Fibroblast of pulmonary artery (primary cell): ENCODE measurements at places on chromosomes 7 and 10.

DNA sequence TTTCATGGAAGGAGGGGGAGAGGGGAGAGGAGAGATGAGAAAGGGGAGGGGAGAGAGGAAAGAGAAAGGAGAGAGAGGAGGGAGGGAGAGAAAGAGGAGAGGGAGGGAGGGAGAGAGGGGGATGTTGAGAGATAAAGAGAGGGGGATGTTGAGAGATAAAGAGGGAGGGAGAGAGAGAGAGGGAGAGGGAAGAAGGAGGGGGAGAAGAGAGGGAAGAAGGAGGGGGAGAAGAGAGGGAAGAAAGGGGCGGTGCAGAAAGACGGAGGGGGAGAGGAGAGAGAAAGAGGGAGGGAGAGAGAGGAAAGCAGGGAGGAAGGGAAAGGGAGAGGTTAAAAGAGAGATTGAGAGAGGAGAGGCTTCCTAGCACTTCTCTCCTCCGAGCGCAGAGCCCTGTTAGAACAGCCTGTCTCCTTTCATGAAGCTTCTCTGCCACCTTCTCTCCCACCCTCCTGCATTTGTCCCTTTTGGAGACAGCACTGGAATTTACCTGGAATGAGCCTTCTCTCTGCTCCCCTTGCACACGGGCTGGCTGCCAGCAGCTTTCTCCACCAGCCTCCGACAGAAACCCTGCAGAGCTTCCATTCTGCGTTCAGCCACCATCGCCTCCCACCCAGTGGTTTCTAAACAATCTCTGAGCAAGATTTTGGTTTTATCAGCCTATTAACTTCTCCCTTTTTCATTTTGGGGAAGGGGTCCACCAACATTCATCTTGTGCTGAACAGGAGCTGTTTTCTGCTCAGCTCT, 74.0 kb upstream of the CARD11 start:
- DNase-seq: no peak

GRCh38 chr10:33125522-33126517, 167.8 kb upstream of the ITGB1 start:
- DNase-seq: peak; percentile 53

GRCh38 chr7:152615031-152615741, 60.8 kb downstream of the XRCC2 start:
- DNase-seq: no peak

DNA sequence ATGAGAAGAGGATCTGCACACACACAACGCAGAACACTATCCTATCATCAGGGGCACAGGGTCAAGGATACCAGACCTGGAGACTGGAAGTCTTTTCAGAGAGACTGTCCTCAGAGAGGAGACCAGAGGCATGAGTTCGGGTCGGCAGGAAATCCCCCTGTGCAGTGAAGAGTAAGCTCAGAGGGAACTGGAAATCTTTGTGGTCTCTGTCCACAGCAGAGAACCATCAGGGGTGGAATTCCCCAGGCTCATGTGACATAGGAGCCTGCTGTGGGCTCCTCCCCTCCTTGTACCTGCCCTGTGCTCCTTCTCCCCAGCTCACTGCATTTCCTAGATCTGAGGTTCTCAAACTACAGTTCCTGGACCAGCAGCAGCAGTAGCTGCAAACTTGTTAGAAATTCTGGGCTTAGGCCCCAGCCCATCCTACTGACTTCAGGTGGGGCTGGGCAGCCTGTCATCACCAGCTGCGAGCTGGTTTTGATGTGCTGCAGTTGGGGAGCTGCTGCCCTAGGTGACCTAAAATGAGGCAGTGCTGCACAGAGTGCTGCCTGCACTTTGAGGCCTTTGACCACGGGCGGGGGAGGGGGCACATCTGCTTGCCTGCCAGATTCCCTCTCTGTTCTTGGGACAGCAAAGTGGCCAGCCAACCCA, 2.4 kb downstream of the ZMIZ2 start:
- no peak for DNase-seq

DNA sequence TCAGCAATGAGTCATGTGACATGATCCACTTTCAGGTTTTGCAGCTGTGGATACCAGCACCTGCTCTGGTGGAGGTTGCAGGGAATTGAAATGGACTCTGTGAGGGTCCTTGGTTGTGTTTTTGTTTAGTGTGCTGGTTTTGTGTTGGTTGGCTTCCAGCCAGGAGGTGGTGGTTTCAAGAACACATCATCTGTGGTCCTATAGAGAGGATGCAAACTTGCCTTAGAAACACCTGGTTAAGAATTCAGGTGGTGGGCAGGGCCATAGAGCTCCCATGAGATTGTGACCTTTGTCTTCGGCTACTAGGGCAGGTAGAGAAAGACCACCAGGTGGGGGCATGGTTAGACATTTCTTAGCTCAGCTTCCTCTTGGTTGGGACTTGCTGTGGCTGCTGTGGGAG, 59.2 kb upstream of the CYP2C9 start:
- no peak for DNase-seq

DNA sequence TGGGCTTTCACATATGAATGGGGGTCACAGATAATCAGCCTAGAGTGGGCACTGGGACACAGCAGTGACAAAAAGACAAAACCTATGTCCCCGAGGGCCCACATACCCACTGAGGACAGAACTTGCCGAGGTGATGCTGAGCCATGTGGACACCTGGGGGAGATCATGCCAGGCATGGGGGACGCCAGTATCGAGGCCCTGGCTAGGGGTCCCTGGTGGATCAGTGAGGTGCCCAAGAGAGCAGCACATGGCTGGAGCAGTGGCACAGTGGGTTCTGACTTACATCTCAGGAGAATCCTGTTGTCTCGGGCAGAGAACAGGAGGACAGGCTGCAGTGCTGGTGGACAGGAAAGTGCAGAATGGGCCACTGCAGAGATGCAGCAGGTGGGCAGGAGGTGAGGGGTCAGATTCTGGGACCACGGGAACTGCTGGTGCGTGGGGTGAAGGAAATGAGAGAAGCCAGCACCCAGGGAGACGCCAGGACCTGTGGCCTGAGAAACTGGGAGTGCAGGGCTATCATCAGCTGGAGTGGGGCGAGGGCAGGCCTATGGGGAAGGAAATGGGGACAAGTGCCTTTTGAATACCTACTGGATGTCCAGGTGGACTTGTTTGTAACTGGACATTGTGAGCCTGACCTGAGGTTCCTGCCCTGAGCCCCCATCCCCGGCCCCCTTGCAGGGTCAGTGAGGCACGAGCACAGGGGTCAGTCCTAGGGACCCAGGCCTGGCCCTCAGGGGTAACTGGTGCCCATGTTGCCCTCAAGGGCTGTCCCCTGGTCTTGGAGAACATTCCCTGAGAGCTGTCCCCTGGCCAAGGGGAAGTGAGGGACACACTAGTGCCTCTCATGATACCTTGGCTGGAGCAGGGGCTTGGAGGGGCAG, 91.2 kb upstream of the RET start:
- DNase-seq: no peak

GRCh38 chr10:18400201-18400905, 251.0 kb downstream of the NSUN6 start:
- no peak for DNase-seq

DNA sequence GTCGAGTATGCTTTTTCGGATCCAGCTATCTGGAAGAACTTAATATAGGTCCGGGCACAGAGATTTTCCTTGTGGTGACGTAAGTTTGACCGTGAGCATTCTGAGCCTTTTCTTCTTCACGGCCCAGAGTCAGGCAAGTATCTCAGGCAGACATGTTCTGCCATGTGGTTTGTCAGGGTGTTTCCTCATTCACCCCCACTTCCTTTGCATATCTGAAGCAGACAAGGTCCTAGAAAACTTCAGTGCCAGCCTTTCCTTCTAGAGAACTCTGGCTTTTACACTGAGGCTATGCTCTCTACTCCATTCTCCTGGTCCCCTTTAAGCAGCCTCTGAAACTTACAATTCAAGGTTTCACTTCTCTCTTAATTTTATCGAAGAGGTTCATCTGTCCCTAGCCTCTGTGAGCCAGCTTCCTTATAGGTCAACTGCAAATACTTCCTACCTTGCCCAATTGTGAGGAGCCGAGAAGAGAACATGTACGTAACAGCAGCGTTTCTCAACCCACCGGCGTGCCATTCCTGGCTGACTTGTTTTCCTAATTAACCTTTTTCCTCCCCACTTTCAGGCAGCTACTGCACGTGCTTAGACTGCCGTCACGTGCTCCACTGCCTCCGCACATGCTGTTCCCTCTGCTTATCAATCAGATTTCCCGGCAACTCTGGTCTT, 47.3 kb downstream of the CDCA7L start:
- no peak for DNase-seq

DNA sequence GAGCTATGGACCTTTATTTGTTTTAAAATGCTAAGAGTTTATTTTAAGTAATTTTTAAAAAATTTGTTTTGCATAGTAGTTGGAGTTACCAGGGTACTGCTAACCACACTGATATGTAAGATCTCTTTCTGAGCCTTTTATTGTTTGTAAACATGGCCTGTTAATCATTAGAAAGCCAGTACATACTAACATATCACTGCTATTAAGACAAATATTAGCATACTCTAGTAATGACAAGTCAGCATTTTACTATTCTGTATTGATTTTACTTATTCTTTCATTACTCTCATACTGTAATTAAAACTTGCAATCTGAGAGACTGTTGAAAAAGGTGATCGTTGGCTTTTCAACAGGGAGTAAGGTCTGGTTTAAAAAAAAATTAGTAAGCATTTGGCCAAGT, 66.7 kb downstream of the PTEN start:
- DNase-seq: no peak

DNA sequence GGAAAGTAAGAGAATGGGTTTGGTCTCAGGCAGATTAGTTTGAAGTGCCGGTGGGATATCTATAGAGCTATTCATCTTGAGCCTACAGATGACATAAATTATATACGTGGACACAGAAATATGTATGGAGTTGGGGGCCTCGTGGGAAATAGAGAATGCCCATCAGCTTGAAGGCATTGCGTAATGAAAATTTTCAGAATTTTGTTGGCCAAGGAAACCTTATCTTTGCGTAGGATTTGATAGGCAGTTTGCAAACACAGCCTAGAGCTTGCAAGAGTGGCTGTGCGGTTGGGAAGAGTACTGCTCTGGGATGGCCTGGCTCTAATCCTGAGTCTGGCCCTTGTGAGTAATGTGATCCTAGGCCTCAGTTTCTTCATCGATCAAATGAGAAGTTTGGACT, 32.3 kb downstream of the MCM10 start:
- DNase-seq: peak; percentile 40

GRCh38 chr10:70441161-70441894, at the start of gene NODAL:
Gene NODAL, minus strand, starts transcription at chr10:70441681. Its CDS starts 14 bp downstream, at chr10:70441667.
- no peak for DNase-seq

DNA sequence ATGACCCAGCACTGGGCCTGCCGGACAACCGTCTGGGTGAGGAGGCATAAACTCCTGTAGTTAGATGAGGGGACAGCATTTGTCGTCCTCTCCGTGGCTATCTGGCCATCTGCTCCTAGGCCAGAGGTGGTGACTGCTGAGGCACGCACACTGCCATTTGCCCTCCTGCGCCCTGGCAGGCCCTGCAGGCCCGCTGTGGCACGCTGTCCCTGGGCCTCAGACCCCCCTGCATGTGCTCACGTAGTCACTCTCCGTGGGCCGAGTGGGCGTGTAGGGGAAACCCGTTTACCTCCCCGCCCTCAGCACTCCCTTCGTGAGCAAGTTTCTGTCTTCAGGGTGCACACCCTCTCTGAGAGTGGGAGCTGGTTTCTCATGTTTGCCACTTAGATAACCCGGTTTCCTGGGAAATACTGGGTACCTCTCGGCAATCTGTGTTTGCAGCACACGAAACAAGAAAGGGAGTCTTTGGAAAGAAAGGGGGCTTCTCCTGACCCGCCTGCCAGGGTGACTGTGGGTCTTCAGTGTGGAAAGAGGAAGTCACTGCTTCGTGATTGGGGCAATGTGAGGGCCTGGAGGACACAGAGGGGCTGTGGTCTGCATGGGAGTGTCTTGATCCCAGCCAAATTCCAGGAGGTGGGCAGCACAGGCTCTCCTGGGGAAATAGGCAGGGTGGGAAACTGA, 10.8 kb downstream of the ADAMTS14 start:
- DNase-seq: no peak

DNA sequence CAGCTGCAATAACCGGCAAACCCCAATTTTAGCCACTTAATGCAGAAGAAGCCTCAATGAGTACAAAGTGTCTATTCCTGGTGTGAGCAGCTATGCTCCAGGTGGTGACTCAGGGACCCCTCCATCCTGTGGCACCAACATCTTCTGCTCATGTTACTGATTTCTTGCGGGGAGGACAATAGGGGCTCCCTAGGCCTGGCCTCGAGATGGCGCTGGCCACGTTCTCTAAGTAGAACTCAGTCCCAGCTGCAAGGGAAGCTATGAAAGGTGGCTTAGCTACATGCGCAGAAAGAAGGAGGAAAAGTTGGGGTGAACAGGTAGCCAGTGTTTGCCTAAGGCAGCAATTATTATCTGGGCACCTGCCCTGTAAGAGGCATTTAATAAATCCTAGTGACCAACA, 6.6 kb downstream of the GJD4 start:
- DNase-seq: no peak

DNA sequence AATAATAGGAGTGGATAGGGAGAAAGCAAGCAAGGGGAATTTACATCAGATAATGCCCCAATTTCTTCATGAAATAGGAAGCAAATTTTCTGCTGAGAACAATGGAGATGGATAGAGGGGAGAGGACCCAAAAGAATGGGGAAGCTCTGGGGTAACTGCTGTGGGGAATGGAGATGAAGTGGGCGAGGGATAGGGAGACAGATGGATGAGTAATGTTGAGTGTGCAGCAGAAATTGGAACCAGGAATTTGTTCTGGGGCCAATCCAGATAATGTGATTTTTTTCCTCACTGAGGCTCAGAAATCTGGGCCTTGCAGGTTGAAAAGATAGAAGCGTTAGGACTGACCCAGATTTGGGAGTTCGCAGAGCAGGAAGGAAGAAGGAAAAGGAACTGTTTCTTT, 24.5 kb upstream of the MRC1 start:
- DNase-seq: peak; percentile 40

- peak; percentile 49 for DNase-seq
Observed at GRCh38 chr7:55365205-55365674, at the start of gene LANCL2. Gene LANCL2, plus strand, starts transcription at chr7:55365337. Its CDS starts 689 bp downstream, at chr7:55366026.

DNA sequence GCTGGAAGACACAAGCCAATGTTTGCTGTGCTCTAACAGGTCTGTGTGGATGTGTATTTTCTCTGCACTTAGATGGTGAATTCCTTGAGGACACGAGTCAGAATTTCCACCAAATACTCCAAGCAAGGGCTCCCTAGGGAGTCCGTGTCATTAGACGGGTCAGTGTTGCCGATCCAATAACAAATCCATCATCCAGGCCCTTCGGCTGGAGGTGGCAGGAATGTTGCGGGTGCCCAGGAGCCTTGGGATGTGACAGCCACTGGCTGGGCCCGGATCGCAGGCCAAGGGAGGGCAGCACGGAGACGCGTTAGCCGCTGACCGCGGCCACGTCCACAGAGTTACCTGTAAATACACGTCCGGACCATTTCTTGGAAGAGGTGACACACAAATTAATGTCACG, 186.8 kb downstream of the WDR37 start:
- DNase-seq: no peak

DNA sequence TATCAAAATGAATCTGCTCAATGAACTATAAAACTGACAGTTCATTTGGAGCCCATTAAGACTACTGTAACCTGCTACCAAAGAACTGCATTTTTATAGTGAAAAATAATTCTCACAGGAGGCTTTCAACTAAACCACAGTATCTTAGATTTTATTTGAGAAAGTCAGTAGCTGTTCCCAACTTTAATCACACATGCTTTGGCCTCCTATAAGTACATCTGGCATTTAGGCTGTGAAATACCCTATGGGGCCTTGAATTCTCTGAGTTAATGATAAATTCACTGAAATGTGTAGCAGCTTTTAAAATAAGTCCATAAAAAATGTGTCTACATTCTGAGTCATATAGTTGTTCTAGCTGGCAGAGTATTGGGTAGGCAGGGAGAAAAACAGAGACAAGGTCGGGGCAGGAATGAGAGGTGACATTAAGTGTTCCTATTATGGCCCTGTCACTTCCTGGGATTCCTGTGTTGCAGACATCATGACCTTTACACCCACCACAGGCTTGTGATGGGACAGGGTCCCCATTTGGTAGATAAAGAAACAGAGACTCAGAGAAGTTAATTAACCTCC, 588.8 kb downstream of the REEP3 start:
- DNase-seq: no peak
